ENCODE measurements at places on chromosomes 1 and 21. TPM values are rescaled to one million over a fixed set of nuclear protein-coding genes. Genes with fewer than 3 reads are reported as not detected.

- H3K36me3 ChIP-seq, result peaks cover 11% of the 10 kb centered on the region
- peak overlapping the region; percentile 42 for H3K27ac ChIP-seq
- H3K4me1 ChIP-seq, result peaks cover 31% of the 10 kb centered on the region
- H3K27me3 ChIP-seq, result no peaks in the 10 kb centered on the region
- DNase-seq, result no peak
- no peak overlapping the region for H3K4me3 ChIP-seq
These were observed 30.9 kb downstream of the SKI start for GRCh38 chr1:2258996-2259395.

- no peak overlapping the region for H3K4me3 ChIP-seq
- DNase-seq, result no peak
- peaks cover 17% of the 10 kb centered on the region for H3K4me1 ChIP-seq
- H3K36me3 ChIP-seq, result no peaks in the 10 kb centered on the region
- no peak overlapping the region for H3K27ac ChIP-seq
- H3K27me3 ChIP-seq, result no peaks in the 10 kb centered on the region
These were observed 20.1 kb upstream of the COG2 start for GRCh38 chr1:230622151-230622550.

- no peak overlapping the region for H3K4me3 ChIP-seq
- peak overlapping the region; percentile 80 for H3K27ac ChIP-seq
- H3K36me3 ChIP-seq, result peaks cover 4% of the 10 kb centered on the region
- H3K27me3 ChIP-seq, result no peaks in the 10 kb centered on the region
These were observed 13.2 kb upstream of the MFN2 start for GRCh38 chr1:11967028-11967547.

- no peak overlapping the region for H3K4me3 ChIP-seq
- no peaks in the 10 kb centered on the region for H3K27me3 ChIP-seq
- no peaks in the 10 kb centered on the region for H3K36me3 ChIP-seq
- peak overlapping the region; percentile 21 for H3K27ac ChIP-seq
- no peak for DNase-seq
These were observed 9.6 kb upstream of the NVL start for GRCh38 chr1:224339442-224340033.

DNA sequence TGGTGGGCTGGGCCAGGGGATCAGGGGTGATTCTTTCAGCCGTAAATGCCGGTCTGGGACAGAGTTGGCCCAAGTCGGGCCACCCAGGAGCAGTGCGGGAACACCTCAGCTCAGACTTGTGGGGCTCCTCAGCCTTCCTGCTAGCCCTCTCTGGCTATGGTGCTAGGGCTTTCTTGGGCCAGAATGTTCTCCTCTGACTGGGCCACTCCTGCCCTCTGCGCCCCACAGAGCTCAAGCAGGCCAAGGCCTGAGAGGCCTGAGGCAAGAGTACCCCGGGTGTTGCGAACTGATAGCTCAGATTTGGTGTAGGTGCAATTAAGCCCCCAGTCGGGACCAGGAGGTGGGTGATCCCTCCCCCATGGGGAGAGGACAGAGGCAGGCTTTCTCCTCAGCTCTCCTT is 51.8 kb downstream of the LGR6 start:
- H3K36me3 ChIP-seq, result no peaks in the 10 kb centered on the region
- H3K4me1 ChIP-seq, result no peaks in the 10 kb centered on the region
- H3K4me3 ChIP-seq, result no peak overlapping the region
- H3K27ac ChIP-seq, result no peak overlapping the region
- H3K27me3 ChIP-seq, result peaks cover 45% of the 10 kb centered on the region

- peak overlapping the region; percentile 75 for H3K27ac ChIP-seq
- peaks cover 47% of the 10 kb centered on the region for H3K36me3 ChIP-seq
- DNase-seq, result no peak
- H3K27me3 ChIP-seq, result no peaks in the 10 kb centered on the region
- no peak overlapping the region for H3K4me3 ChIP-seq
These were observed 39.6 kb downstream of the ASPM start for GRCh38 chr1:197106869-197107268.

GRCh38 chr1:86504895-86505563 is 36.3 kb downstream of the CLCA1 start:
- peaks cover 18% of the 10 kb centered on the region for H3K4me1 ChIP-seq
- no peak for DNase-seq
- H3K27me3 ChIP-seq, result peaks cover 30% of the 10 kb centered on the region
- H3K27ac ChIP-seq, result no peak overlapping the region
- peak overlapping the region; percentile 55 for H3K4me3 ChIP-seq

DNA sequence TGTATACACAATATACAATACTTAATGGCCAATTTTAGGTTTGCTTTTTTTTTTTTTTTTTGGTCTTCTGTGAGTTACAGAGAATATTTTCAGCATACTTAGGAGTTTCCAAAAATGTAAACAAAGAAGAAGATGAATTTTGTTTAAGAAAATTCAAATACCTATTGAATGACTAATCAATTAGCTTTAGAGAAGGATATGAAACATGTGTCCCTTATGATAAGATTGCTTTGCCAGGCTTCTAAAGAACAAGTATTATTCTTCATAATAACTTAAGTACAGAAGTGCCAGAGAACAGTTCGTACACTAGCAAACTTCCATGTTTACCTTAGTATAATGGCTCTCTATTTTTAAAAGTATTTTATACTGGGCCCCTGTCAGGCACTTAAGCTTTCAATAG is 1191.0 kb upstream of the NCAM2 start:
- no peaks in the 10 kb centered on the region for H3K36me3 ChIP-seq
- H3K4me1 ChIP-seq, result peaks cover 5% of the 10 kb centered on the region

DNA sequence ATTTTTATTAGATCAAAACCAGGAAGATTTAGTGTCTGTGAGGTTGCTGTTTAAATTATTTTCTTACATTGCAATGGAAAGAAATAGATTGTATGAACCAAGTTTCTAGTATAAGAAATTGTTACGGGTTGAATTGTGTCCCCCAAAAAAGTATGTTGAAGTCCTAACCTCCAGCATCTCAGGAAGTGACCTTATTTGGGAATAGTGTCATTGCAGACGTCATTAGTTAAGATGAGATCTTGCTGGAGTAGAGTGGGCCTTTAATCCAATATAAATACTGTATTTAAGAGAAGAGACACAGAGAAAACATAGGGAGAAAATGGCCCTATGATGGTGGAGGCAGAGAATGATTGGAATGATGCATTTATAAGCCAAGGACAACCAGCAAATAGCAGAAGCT is 188.7 kb upstream of the SAMSN1 start:
- H3K27ac ChIP-seq, result no peak overlapping the region
- H3K4me3 ChIP-seq, result no peak overlapping the region
- H3K4me1 ChIP-seq, result peaks cover 9% of the 10 kb centered on the region

DNA sequence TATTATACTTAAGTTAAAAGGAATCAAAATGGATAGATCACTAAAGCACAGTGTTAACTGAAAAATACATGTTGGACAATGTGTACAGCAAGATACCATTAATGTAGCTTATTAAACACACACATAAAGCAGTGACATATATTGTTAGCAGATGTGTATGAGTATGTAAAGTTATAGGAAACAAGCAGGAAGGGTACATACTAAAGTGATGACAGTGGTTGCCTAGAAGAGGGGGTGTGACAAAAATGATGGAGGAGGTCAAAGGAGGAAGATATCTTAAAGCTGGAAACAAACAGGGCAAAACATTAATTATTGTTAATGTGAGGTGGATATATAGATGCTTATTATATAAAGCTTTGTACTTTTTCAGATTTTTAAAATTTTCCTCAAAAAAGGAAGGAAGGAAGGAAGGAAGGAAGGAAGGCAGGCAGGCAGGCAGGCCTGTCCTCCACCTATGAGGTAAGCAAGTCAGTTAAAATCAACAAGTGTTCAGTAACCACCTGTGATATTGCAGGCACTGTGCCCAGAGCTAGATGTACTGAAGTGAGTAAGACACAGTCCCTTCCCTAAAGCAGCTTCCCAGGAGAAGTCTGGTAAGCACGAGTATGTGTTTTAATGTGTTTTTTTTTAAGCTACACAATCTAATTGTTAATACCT is 252.9 kb upstream of the NR5A2 start:
- no peak overlapping the region for H3K4me3 ChIP-seq
- no peak overlapping the region for H3K27ac ChIP-seq
- no peaks in the 10 kb centered on the region for H3K27me3 ChIP-seq

CD247 gene
- 0.58 TPM for total RNA-seq

GPR153 gene
- total RNA-seq, result 6.1 TPM

PRR9 gene
- not detected for total RNA-seq

CFAP141 gene
- total RNA-seq, result not detected

CPLANE2 gene
- 11.1 TPM for total RNA-seq

Data from type B pancreatic cell (in vitro differentiated cells).